ENCODE measurements at places on chromosomes 7 and 10. TPM values are rescaled to one million over a fixed set of nuclear protein-coding genes. Genes with fewer than 3 reads are reported as not detected.

DNA sequence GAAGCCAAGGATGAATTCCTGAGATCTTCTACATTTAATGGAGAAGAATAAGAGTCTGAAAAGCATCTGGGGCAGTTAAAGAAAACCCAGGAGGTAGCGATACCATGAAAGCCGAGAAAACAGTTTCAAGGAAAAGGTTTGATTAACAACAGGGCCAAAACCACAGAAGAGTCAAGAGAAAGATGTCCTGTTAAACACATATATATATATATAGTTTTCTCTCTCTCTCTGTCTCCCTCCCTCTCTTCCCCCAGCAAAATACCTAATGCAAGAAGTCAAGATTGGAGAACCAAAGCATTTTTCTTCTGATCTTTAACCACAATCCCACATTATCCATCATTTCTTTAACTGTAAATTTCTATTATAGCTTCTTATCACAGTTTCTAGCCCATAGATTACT is 261.4 kb downstream of the SNX13 start:
- DNase-seq, result no peak

GRCh38 chr10:127426746-127427145 is 122.4 kb upstream of the NPS start:
- peak; percentile 34 for DNase-seq

DNA sequence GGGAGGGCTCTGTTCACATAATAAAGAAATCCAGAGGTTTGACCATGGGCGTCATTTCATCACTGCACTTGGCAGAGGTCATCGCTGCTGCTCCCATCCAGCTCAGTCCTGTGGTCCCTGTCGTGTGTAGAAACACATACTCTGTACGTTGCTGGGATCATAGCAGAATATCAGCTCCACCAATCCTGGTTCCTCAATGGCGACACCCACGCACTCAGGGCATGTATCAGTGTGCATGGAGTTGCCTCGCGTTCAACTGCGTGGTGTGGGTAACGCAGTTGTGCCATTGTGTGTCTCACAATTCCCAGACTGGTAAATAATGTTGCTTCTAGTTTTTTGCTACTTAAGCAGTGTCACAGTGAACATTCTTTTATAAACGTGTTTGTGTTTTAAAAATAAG is 111.1 kb downstream of the LHPP start:
- DNase-seq, result no peak

GRCh38 chr7:30771880-30772425 is 736 bp downstream of the MINDY4 start:
- no peak for DNase-seq

GRCh38 chr10:69239816-69240434 is 19.8 kb downstream of the HKDC1 start:
- peak; percentile 18 for DNase-seq

GRCh38 chr10:107284187-107284586 is 119.7 kb upstream of the SORCS1 start:
- peak; percentile 1 for DNase-seq

- DNase-seq, result peak; percentile 55
Measured at GRCh38 chr7:137946011-137946410, 55.9 kb downstream of the CREB3L2 start.

GRCh38 chr10:58467931-58468635 is 44.6 kb upstream of the BICC1 start:
- no peak for DNase-seq

DNA sequence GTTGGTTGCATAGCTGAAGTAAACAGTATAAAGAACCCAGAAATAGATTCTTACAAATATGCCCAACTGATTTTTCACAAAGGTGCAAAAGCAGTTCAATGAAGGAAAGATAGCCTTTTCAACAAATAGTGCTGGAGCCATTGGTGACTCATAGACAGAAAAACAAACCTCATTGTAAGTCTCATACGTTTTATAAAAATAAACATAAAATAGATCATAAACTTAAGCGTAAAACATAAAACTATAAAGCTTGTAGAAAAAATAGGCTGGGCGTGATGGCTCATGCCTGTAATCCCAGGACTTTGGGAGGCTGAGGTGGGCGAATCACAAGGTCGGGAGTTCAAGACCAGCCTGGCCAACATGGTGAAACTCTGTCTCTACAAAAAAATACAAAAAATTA is 318.8 kb upstream of the IGFBP3 start:
- no peak for DNase-seq

- peak; percentile 5 for DNase-seq
Measured at GRCh38 chr10:93652857-93653256, 40.5 kb downstream of the PDE6C start.

DNA sequence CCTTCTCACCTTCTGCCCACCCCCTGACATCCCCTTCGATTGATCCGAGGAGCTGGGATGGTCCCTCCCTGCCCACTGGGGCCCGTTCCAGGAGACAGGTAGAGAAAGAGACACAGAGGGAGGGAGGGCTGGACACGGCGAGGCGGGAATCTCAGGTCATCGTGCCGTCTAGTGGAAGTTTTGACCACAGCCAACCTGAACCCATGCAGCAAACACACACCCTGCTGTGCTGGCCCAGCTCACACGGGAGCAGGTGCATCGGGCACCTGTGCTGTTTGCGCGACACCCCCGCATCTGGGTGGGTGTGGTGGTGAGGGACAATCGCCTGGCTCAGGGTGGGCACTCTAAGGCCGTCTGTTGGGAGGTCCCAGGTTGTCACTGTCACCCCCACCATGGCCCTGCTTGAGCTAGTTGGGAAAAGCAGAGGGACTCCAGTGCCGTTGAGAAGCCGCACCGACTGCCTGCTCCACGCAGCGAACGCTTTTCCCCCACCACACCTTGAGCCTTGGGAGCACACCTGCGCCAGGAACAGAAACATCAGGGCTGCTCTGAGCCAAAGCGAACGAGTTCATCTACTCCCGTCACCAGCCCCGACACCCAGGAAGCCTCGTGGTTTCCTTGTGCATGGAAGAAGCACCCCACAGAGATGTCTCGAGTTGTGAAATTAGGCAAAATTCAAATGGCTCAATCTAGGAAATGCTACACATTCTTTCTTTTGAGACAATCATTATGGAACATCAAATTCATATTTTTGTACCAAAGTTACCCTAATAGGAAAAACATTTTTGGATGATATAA is 285.8 kb downstream of the DNAJB6 start:
- no peak for DNase-seq

- DNase-seq, result no peak
Measured at GRCh38 chr10:26959841-26960240, 99.1 kb upstream of the ABI1 start.

DNA sequence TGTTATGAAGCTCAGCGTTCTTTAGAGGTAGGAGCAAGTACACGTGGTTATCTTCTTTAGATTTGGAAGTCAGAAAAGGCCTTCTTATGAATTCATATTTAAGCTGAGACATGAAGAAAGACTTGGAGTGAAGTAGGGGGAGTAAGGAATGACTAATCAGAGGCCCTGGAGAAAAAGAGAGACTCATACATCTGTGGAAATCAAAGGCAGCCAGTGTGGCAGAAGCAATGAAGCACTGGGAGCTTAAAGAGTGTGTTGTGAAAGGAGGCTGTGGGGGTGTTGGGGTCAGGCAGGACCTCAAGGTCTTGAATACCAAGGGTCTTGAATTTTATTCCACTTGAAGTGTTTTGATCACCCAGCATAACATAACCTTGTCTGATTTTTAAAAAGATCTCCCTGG is 35.7 kb upstream of the FGL2 start:
- DNase-seq, result no peak

DNA sequence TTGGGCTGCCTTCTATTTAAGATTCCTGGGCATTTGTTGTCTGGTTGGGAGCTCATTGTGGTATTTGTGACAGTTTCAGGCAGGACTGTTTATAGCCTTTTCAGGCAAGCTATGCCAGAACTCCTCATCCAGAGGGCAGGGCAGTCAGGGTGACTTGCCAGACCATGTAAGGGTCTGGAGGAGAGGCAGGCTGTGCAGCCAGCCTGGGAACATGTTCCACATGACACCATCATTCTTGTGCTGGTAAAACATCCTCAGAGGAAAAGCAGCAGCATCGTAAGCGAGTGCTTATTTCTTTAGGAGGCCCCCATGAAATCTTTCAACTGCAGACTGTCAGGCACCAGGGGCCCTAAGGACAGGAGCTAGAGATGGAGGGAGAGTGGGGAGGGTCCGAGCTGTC is 44.0 kb upstream of the SORBS1 start:
- DNase-seq, result peak; percentile 28

- DNase-seq, result peak; percentile 82
Measured at GRCh38 chr7:141975806-141976523, 2.4 kb upstream of the TAS2R38 start.

- DNase-seq, result no peak
Measured at GRCh38 chr10:128242641-128243040, 116.4 kb upstream of the MKI67 start.

GRCh38 chr10:24882047-24882698 is 70.2 kb downstream of the PRTFDC1 start:
- no peak for DNase-seq

DNA sequence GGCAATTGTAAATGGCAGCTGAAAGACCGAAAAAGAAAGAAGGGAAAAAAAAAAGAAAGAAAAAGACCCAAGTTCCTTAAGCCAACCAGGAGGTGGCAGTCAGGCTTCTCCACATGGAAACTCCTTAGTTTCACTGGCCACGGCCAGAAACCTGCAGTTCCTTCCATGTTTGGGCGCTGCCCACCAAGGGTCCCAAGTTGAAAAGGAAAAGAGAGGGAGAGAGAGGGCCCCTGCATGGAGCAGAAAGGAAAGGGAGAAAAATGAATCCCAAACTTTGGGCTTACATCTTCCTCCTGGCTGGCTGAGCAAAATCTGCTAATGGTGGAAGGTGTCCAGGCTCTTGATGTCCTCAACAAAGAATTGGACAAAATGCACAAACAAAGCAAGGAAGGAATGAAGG is 31.8 kb upstream of the ABCA13 start:
- peak; percentile 40 for DNase-seq

GRCh38 chr10:11354823-11355222 is 256.6 kb downstream of the USP6NL start:
- DNase-seq, result no peak

DNA sequence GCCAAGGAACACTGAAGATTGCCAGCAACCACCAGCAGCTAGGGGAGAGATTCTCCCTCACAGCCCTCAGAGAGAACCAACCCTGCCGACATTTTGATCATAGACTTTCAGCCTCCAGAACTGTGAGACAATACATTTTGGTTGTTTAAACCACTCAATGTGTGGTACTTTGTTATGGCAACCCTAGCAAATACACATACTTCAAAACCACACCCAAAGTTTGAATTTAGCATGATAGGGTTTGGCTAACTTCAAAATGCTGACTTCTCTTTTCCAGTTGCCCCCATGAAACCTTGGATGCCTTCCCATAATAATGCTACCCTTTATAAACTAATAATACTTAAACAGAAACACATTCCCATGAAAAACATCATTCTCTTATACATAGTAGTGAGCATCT is 149.8 kb downstream of the DGKI start:
- peak; percentile 31 for DNase-seq

Gene ATOH7
- total RNA-seq, result 1.0 TPM

Gene ARMH3
- 7.6 TPM for total RNA-seq

Gene PDE6C
- total RNA-seq, result not detected

Gene GBX1
- total RNA-seq, result not detected

Gene CFAP58
- total RNA-seq, result 0.62 TPM

Gene SFRP5
- 1.4 TPM for total RNA-seq

Gene TRPV5
- total RNA-seq, result not detected

Gene COBL
- total RNA-seq, result 52.6 TPM

Gene PNLIPRP1
- not detected for total RNA-seq

Gene ANKRD2
- total RNA-seq, result 61.9 TPM
